OCI-LY7 (cell line): ENCODE measurements at places on chromosomes 5 and 9.

- DNase-seq, result no peak
Measured at GRCh38 chr9:121895818-121896544, 197.1 kb downstream of the TTLL11 start.

GRCh38 chr9:85501456-85501855 lies 240.3 kb downstream of the AGTPBP1 start:
- DNase-seq, result no peak

DNA sequence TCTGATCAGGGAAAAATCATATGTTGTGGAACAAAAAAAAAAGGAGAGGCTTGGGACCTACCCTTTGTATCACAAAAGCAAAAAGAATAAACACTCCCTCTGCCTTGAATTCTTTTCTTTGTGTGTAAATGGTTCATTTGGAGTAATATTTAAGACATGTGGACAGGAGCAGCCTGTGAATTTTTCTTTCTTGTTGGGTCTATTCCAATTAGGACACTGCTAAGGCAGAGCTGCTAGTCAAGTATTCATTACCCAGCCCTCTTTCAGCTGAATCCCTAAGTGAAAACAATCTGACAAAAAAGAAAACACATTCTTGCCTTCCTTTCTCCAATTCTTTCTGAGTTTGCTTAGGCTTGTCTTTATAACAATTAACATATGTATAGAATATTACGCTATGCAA lies 330.0 kb downstream of the EBF1 start:
- no peak for DNase-seq

GRCh38 chr5:83277953-83278352 lies 193.6 kb upstream of the VCAN start:
- no peak for DNase-seq

DNA sequence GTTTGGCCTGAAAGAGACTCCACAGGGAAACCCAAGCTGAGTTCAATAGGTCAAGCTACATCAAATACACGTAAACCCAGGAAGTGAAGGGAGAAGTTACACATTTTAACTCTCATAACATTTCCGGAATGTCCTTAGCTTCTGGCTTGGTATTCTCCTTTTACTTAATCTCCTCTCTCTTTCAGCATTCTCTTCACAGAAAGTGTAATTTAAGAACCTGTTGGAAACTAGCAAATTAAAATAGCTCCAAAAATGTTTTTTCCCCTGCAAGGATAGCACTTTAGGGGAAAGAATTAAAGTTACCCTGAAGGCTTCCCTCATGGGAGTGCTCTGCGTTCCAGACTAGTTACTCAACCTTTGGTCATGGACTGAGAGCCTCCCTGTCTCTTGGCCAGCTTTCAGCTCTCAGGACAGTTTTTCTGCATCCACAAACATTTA lies 292.7 kb upstream of the TARS1 start:
- DNase-seq, result no peak

GRCh38 chr5:146018514-146019375 lies 82.4 kb downstream of the SH3RF2 start:
- no peak for DNase-seq

GRCh38 chr5:150513375-150514309 lies 5.7 kb downstream of the NDST1 start:
- no peak for DNase-seq

- no peak for DNase-seq
Measured at GRCh38 chr9:22693156-22693555, 246.5 kb downstream of the DMRTA1 start.

- DNase-seq, result no peak
Measured at GRCh38 chr9:136840877-136841645, 1.2 kb upstream of the AJM1 start.

GRCh38 chr5:82396871-82397514 lies 118.8 kb upstream of the RPS23 start:
- no peak for DNase-seq

DNA sequence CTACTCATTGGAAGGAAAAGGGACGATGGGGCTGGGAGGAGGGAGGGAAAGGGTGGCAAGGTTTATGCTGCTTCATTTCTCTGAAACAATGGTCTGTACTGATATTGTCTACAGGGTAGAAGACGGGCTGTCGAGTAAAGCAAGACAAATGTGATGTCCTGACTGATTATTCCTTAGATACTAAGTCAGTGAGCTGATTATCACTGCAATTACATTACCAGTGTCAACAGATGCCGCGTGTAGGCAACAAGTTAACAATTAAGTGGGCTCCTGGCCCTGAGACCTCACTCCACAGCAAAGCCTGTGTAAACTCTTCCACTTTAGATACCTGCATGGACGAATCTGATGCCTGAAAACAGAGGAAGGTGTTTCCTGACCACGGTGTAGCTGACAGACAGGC lies 602.8 kb downstream of the IRX1 start:
- no peak for DNase-seq

GRCh38 chr9:98887918-98888510 lies 55.7 kb upstream of the COL15A1 start:
- no peak for DNase-seq

DNA sequence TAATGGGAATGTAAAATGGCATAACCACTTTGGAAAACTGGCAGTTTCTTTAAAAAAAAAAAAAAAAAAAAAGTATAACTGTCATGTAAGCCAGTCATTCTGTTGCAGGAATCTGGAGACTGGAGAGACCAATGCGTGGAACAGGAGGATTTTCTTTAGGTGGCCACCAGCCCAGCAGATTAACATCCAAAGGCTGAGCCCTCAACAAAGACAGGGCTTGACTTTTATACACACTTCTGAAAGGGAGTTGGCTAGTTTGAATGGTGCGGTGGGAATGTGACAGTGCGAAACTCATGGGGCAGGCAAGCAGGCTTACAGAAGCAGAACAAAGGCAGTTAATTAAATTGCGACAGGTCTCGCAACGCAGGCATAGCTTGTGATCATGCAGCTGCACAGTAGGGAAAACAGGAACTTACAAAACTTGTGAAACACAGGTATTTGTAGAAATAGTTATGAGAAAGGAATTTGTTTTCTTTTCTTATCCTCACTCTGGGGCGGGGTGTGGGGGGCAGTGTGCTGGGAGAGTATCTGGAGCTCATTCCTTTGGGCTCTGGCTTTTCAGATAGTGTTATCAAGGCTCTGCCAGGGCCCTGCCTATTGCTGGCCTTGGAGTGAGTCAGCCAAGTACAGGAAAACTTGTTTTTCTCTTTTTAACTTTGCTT lies 12.0 kb downstream of the UIMC1 start:
- DNase-seq, result peak; percentile 95

DNA sequence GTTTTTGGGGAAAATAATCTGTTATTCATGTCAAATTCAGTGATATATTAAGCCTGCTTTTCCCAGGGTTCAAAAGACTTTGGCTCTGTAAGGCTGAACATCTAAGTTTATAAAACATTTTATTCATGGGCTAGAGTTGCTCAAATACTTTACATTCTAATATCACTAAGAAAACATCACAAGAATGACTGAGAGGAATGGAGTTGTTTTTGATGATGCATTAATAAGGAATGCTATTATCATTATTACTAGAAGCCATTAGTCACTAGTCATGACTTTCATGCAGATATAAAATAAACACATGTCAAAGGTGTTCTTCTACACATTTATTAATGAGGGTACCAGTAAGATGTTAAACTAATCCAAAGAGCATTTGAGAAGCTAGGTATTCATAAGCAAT lies 185.5 kb upstream of the KCNN2 start:
- no peak for DNase-seq

DNA sequence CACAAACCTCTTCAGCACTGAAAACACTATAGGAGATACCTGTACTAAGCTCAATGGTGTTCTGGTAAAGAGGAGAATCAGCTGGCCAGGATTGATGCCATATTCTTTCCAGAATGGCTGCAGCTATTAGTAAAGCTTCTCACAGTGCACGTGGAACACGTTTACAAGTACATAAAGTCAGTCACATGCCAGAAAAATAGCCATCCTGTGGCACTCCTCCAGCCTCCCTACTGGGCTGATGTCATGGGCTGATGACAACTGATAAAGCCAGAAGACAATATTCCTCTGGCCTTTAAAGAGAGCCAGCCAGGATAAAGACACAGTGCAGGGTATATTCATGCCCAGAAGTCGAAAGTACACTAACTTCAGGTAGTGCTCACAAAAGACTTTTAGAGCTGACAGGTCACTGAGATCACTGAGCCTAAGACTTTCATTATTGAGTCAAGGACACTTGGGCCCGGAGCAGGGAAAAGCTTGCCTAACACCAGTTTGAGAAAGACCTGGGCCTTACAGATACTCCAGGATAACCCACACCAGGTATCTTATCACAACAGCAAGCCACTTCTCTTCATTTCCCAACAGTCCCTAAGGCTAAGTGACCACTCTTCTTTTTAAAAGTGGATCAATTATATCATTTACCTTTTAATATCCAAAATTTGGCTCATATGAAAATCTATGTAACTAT lies 29.4 kb downstream of the ABITRAM start:
- no peak for DNase-seq

DNA sequence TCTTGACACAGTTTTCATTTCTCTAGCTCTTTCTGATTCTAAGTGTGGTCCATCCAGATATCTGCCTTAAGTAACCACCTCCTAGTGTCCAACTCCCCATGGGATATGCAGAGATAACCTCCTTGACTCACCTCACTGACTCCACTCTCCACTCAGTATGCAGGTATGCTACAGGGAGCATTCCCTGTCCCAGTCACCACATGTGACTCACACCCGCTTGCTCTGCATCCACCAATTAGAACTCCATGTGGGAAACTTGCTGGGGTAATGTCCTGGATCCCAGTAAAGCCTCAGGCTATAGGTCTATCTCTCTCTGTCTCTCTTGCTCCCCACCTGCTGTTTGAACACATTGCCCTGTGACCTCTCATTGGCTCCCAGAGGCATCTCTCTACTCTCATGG lies 563.9 kb downstream of the HTR1A start:
- DNase-seq, result no peak

GRCh38 chr9:125003332-125003731 lies 62.4 kb upstream of the GOLGA1 start:
- no peak for DNase-seq
